ENCODE measurements at places on chromosomes 7 and 10.

DNA sequence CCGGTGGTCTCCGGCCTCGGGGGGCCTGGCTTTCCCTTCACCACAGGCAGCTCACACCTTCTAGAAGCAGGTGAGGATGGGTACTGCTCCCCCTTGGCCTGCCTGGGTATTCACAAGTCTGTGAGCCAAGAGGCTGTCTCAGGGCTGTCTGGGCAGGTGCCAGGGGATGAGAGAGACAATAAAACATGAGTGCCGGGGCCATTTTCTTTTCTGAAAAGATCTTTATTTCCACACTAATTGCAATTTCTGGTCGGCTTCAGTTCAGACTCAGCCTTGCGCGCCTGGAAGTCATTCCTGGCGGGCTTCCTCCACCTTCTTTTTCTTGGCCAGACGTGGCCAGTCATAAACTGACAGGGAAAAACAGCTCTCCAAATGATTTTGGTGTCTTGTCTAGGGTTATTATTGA lies 171.2 kb downstream of the ARHGAP12 start:
- no peak for DNase-seq

GRCh38 chr7:130959743-130960207 lies 225.8 kb upstream of the KLF14 start:
- no peak for DNase-seq

GRCh38 chr10:119343011-119343601 lies 135.7 kb downstream of the GRK5 start:
- DNase-seq = no peak

- no peak for DNase-seq
These were observed 109.0 kb upstream of the PRKCQ start for GRCh38 chr10:6689036-6689435.

DNA sequence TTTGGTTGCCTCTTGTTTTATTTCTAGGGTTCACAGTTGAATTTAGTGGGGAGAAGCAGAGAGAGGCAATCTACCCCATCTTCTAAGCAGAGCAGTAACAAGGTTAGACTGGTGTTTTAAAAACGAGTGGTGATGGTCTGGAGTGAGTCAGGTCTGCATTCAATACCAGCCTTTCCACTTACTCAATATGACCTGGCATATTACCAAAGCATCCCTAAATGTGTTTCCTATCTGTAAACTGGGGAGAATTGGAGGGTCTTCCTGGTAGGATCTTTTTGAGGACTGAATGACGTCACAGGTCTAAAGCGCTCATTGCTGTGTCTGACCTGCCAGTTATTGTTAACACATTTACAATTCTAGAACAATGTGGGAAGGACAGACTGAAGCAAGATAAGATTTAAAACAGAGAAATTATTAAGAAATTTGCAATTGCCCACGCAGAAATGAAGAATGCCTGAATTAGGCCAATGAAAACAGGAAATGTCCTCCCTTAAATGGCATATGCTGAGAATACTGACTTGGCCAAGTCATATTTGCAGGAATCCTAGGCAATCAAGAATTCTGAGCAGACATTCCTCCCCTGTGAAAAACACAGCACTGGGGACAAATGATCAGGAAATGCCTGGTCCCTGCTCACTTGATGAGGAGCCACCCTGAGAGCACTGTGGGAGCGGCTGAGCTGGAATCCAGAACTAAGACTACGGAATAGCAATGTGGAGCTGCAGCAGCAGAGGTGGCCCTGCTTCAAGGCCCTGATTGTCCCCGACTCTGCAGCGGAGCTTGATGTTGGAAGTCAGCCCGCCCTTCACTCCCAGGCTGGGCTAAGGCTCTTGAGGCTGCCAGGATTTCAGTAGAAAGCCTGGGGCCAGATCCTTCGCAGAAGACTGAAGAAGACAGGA lies 184.5 kb upstream of the CXCL12 start:
- DNase-seq = no peak

- DNase-seq = no peak
These were observed 1370.6 kb upstream of the LRRTM3 start for GRCh38 chr10:65555192-65555591.

- DNase-seq = no peak
These were observed 560.0 kb upstream of the GALNT17 start for GRCh38 chr7:70571961-70572360.

DNA sequence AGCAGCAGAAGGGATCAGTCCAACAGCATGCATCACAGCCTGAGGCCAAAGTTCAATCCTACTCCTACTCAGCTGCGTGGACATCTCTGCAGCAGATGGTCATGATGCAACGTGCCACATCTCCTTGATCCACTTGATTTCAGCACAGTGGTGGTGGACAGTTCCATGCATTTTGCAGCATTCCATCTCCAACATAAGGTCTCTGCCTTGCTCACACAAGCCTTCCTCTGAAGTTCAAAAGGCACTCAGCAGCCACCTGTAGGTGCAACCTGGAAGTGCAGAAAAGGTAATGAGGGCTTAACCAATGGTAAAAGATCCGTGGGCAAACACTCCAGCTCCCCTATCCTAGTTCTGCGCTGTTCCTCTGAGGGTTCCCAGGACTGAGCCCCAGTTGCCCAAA lies 57.5 kb upstream of the CHCHD3 start:
- DNase-seq = no peak

DNA sequence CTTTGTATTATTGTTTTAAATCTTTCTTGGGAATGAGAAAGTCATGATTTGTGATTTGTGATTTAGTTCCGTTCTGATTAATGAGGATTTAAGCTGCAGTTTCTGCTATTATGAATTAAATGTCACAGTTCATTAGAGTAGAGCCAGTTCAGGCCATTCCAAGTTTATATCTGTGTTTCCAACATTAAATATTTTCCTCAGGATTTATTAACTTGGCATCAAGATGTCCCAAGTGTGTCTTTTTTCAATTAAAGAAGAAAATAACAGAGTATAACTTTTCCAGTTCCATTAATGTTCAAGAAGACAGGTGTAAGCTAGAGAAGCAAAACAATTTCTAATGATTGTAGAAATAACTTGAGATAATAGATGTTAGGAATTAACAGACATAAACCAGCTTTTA lies 1183.2 kb upstream of the CELF2 start:
- no peak for DNase-seq

- DNase-seq = no peak
These were observed 177.4 kb downstream of the ADK start for GRCh38 chr10:74328388-74328787.

DNA sequence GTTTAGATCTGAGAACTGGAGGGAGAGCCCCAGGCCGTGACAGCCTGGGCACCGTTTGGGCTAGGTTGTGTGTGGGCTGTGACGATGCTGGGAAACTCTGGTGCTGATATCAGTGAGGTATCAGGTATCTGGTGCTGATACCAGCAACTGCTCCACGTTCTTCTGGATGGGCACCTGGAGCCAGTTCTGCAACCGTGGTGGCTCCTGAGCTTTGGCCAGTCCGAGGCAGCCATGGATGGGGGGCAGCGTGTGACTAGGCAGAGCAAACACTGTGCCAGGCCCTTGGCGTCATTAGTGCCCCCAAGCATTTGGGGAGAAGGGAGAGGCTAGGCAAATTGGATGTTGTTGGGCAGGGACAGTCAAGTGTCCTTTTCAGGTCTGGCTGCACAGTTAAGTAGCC lies 57.9 kb downstream of the ZNF467 start:
- DNase-seq = no peak

DNA sequence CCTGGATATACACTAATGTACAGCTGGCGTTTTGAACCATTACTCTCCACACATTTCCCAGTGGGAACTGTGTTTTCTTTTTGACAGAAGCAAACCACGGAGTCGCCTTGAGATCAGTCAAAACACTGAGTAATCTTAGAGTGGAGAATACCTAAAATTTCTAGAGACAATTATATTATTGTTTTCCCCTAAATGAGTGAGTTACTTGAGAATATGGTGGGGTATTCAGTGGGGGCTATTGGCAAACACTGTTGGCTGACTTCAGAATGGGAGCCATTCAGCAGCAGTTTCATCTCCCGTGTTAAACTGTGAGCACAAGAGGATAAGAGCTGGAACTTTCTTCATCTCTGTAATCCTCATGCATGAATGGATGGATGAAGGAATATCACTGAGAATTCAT lies 6.2 kb downstream of the IL2RA start:
- no peak for DNase-seq

DNA sequence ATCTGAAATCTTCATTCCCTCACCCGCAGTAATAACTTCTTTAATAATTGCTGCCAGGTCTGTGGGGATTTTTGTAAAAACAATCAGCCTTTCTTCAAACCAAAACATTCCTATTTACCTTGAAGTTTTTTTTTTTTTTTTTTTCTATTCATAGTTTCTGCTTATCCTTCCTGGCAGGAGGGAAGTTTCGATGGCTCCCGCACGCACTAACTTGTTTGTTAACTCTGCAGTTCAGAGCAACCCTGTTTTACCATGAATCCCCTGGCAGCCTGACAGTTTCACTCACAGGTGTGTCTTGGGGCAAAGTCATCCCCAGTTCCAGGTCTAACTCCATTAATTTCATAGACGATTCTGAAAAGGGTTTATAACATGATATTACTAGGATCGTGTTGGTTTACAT lies 149.3 kb downstream of the KLF6 start:
- no peak for DNase-seq

- DNase-seq = no peak
These were observed 11.1 kb upstream of the MDFIC start for GRCh38 chr7:114910787-114911186.

GRCh38 chr10:119025776-119026175 lies 3.7 kb upstream of the NANOS1 start:
- no peak for DNase-seq

- DNase-seq = no peak
These were observed 183.5 kb upstream of the PHYHIPL start for GRCh38 chr10:58992830-58993460.

GRCh38 chr7:2079332-2080059 lies 153.2 kb downstream of the MAD1L1 start:
- DNase-seq = no peak

- no peak for DNase-seq
These were observed 92.1 kb upstream of the CXCL12 start for GRCh38 chr10:44477046-44477425.

Data from stimulated activated CD4-positive, alpha-beta T cell treated with anti-CD3 and anti-CD28 coated beads, Interleukin-15, amount 100 ng/mL, for 1 hour (primary cell).